Activated T-helper 1 cell treated with anti-CD3 and anti-CD28 coated beads, Interleukin-12 subunit alpha, Interleukin-12 subunit beta, Interleukin-2, Interleukin-4 antibody, amounts not matched to agents 30 ng/mL and 10 ng/mL and 1 ng/mL, durations not matched to agents 14 hours and 24 hours and 36 hours (primary cell): ENCODE measurements at places on chromosomes 1 and 21.

- no peak overlapping the region for H3K27ac ChIP-seq
- no peaks in the 10 kb centered on the region for H3K4me1 ChIP-seq
- DNase-seq: no peak
- H3K4me3 ChIP-seq: no peak overlapping the region
Measured at GRCh38 chr21:40685141-40685540, 161.8 kb downstream of the DSCAM start.

- no peaks in the 10 kb centered on the region for H3K36me3 ChIP-seq
- no peaks in the 10 kb centered on the region for H3K27me3 ChIP-seq
- no peak overlapping the region for H3K4me3 ChIP-seq
- H3K4me1 ChIP-seq: no peaks in the 10 kb centered on the region
Measured at GRCh38 chr1:188224263-188224662, 1395.5 kb downstream of the PLA2G4A start.

GRCh38 chr1:58773406-58773840, 10.4 kb downstream of the JUN start:
- H3K4me1 ChIP-seq: peaks cover 13% of the 10 kb centered on the region
- peaks cover under 1% of the 10 kb centered on the region for H3K27me3 ChIP-seq
- no peak overlapping the region for H3K4me3 ChIP-seq
- peaks cover 2% of the 10 kb centered on the region for H3K36me3 ChIP-seq

DNA sequence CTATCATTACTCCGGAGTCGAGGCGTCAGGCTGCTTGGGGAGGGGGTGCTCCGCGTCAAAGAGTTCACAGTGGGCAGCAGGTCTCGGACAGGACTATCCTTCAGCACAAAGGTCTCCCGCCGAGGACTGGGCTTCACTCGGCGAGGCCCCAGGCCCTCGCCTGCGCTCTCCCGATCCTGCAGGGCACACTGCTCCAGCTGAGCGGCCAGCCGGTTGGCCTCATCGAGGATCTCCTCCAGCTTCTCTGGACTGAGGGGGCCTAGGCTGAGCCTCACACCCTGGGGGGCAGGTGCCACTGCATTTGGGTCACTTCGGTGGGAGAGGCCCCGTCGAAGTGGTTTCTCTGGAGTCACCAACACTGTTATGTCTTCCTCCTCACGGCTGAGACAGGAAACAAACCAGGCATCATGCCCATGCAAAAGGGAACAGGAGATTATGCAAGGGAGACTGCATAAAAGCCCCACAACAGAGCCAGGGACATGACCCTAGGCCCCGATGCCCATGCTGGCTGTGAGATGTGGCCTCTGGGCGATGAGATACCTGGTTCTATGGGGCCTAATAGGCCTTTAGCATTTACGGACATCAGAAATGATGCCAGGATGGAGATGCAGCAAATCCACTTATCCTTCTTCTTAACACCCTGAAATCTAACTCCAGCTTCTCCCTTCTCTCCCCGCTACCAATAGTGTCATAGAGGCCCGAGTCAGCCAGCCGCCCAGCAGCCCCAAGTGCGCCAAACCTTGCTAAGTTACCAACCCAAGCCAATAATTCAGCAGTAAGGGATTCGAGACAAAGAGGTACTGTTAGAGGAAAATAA, 1.1 kb downstream of the PSRC1 start:
- H3K27me3 ChIP-seq: no peaks in the 10 kb centered on the region
- H3K27ac ChIP-seq: peak overlapping the region; percentile 38
- H3K4me3 ChIP-seq: peak overlapping the region; percentile 97
- no peak for DNase-seq

- peaks cover 64% of the 10 kb centered on the region for H3K4me1 ChIP-seq
- H3K27me3 ChIP-seq: no peaks in the 10 kb centered on the region
- H3K4me3 ChIP-seq: peak overlapping the region; percentile 91
- H3K36me3 ChIP-seq: peaks cover 48% of the 10 kb centered on the region
Measured at GRCh38 chr1:159010391-159010790, 684 bp downstream of the IFI16 start.

DNA sequence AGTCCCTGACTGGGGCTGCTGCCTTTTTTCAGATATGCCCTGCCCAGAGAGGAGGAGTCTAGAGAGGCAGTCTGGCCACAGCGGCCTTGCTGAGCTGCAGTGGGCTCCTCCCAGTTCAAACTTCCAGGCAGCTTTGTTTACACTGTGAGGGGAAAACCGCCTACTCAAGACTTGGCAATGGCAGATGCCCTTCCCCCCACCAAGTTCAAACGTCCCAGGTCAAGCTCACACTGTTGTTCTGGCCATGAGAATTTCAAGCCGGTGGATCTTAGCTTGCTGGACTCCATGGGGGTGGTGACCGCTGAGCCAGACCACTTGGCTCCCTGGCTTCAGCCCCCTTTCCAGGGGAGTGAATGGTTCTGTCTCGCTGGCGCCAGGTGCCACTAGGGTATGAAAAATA, 18.3 kb upstream of the C1orf53 start:
- H3K27ac ChIP-seq: no peak overlapping the region
- H3K36me3 ChIP-seq: no peaks in the 10 kb centered on the region
- DNase-seq: no peak
- no peaks in the 10 kb centered on the region for H3K4me1 ChIP-seq
- H3K27me3 ChIP-seq: peaks cover 14% of the 10 kb centered on the region
- H3K4me3 ChIP-seq: no peak overlapping the region

GRCh38 chr21:45472445-45473365, 67.7 kb downstream of the COL18A1 start:
- H3K27ac ChIP-seq: no peak overlapping the region
- no peaks in the 10 kb centered on the region for H3K27me3 ChIP-seq
- H3K4me3 ChIP-seq: no peak overlapping the region
- DNase-seq: no peak
- H3K36me3 ChIP-seq: no peaks in the 10 kb centered on the region

- H3K27me3 ChIP-seq: no peaks in the 10 kb centered on the region
- H3K27ac ChIP-seq: no peak overlapping the region
- H3K4me3 ChIP-seq: no peak overlapping the region
Measured at GRCh38 chr1:77639056-77639455, 43.4 kb downstream of the ZZZ3 start.

DNA sequence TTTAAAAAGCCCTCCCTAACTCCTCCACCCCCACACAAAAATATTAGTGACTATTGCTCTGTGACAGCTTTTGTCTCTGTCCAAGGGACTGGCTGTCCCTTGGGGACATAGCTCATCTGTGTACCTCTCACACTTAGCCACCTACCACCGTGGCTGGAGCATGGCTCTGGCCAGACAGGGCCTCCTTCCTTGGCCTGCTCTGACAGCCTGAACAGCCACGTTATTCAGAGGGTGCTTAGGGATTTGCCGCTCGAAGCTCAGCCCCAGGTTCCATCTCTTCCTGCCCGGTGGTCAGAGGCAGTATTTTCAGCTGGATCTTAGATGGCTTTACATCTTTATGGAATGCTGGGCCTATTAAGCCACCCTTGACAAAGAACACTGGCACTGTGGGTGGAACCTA, 6.1 kb upstream of the CELSR2 start:
- no peaks in the 10 kb centered on the region for H3K4me1 ChIP-seq
- no peak overlapping the region for H3K4me3 ChIP-seq
- no peak for DNase-seq
- no peak overlapping the region for H3K27ac ChIP-seq
- H3K27me3 ChIP-seq: peaks cover 4% of the 10 kb centered on the region

DNA sequence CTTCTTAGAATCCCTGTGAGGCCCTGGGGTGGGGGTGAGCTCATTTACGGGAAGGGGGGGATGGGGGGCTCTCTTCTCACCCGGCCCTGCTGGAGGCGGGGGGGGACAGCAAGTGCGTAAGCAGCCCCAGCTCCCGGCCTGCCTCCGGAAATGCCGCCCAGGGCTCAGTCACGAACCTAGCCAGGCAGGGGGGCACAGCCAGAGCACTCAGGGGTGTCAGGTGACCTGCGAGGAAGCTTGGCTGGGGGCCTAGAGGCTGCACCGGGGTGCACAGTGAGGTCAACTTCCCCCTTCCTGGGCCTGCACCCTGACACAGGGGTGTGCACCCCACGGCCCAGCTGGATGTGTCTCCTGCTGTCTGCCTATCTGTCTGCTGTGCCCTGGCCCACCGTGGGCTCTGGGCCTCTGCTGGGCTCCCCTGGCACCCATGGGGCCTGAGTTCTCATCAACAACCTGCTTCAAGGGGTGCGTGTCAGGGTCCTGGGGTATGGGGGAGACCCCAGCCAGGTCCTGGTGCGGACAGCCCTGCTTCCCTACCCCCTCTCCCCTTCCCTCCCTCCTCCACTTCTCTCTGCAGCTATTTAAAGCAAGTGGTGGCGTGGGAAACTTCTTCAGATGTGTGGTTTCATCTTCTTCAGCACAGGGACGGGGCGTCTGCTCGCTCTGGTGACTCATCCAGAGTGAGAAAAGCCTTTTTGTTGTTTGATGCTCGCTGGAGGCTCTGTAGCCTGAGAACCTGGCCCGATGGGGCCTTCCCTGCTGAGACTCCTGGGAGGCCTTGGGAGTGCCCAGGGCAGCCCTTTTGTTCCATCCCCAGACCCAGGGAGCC, 92.5 kb upstream of the RUNX3 start:
- H3K36me3 ChIP-seq: no peaks in the 10 kb centered on the region
- no peaks in the 10 kb centered on the region for H3K27me3 ChIP-seq
- H3K4me1 ChIP-seq: peaks cover 93% of the 10 kb centered on the region
- H3K4me3 ChIP-seq: peak overlapping the region; percentile 74

- DNase-seq: no peak
- H3K4me1 ChIP-seq: no peaks in the 10 kb centered on the region
- no peaks in the 10 kb centered on the region for H3K27me3 ChIP-seq
- no peak overlapping the region for H3K27ac ChIP-seq
Measured at GRCh38 chr1:118504221-118504644, 319.2 kb upstream of the SPAG17 start.

DNA sequence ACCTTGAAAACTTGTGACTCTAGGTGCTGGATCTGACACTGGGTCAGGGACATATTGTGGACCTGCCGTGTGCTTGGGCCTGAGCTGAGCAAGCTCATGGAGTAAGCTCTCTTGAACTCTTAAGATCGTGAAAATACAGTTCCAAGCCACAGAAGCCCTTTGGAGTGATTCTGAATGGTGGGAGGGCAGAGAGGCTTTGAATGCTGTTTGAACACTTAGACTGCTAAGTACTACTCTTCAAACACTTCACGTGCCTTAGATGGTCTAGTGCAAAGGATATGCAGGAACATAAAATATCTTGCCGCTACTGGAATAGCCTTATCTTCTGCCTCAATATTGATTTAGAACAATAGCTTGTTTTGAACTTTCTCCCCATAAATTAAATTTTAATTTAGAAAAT, 21.6 kb downstream of the ROR1 start:
- DNase-seq: no peak
- H3K4me1 ChIP-seq: no peaks in the 10 kb centered on the region
- no peaks in the 10 kb centered on the region for H3K36me3 ChIP-seq
- no peak overlapping the region for H3K4me3 ChIP-seq

DNA sequence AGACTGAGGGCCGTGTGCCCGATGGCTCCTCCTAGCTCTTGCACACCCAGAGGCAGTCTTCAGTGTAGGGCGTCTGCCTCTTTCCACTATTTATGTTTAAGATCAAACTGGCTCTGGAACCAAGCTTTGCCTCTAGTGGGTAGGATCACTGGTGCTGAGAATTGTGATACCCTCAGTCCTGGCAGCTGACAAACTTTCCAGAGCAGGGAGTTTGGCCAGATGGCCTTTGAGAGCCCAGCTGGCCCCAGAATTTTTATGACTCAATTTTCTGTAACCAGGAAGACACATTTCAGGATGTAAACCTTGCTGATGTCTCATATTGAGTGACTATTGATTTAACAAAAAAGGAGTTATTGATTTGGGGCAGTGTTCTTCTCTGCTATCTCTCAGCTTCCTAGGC, 6.7 kb downstream of the COQ8A start:
- no peak overlapping the region for H3K4me3 ChIP-seq
- H3K36me3 ChIP-seq: no peaks in the 10 kb centered on the region

GRCh38 chr1:165645654-165646366, 14.8 kb downstream of the MGST3 start:
- H3K27ac ChIP-seq: no peak overlapping the region
- H3K4me3 ChIP-seq: no peak overlapping the region
- H3K4me1 ChIP-seq: peaks cover 15% of the 10 kb centered on the region
- no peak for DNase-seq

- peaks cover 2% of the 10 kb centered on the region for H3K27me3 ChIP-seq
- H3K36me3 ChIP-seq: peaks cover 13% of the 10 kb centered on the region
- DNase-seq: no peak
- peak overlapping the region; percentile 84 for H3K27ac ChIP-seq
Measured at GRCh38 chr1:52635321-52636089, 2.5 kb downstream of the SHISAL2A start.

- H3K4me1 ChIP-seq: peaks cover 43% of the 10 kb centered on the region
- peak overlapping the region; percentile 79 for H3K4me3 ChIP-seq
- peak; percentile 48 for DNase-seq
- no peaks in the 10 kb centered on the region for H3K27me3 ChIP-seq
- no peaks in the 10 kb centered on the region for H3K36me3 ChIP-seq
Measured at GRCh38 chr21:42684109-42684916, 30.9 kb downstream of the PDE9A start.

- H3K27ac ChIP-seq: no peak overlapping the region
- H3K36me3 ChIP-seq: peaks cover 9% of the 10 kb centered on the region
- no peak for DNase-seq
- peaks cover 36% of the 10 kb centered on the region for H3K4me1 ChIP-seq
- no peak overlapping the region for H3K4me3 ChIP-seq
Measured at GRCh38 chr1:26822737-26823395, 3.6 kb upstream of the ZDHHC18 start.

DNA sequence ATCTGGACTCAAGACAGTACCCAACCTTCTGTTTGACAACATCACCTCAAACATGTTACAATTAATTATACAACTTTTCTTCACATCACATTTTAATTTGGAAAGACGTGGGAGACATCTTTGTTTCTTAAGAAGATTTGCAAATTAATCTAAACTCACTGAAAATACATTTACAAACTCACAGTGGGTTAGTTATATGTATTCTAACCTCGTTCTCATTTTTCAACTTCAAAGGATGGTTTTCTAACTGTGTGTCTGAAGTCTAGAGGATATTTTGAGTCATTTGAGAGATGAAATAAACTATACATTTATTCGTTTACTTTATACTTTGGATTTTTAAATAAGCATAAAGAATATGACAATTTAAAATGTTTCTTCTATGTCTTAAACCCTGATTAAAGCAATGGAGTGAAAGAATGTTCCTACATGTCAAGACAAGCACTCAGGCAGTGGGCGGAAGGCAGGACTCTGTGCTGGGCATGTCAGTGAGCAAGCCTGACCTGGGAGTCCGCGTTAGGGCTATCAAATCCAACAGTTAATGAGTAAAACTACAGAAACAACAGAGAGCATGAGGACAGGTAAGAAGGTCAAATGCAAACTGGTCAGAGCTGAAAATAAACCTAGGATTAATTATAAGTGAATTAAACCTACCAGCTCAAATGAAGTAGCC, 76.5 kb upstream of the CTTNBP2NL start:
- no peaks in the 10 kb centered on the region for H3K36me3 ChIP-seq
- H3K27ac ChIP-seq: no peak overlapping the region
- no peak for DNase-seq
- no peak overlapping the region for H3K4me3 ChIP-seq

GRCh38 chr21:15826908-15827601, 97.3 kb downstream of the USP25 start:
- no peak for DNase-seq
- H3K4me3 ChIP-seq: no peak overlapping the region
- H3K36me3 ChIP-seq: peaks cover 17% of the 10 kb centered on the region
- no peaks in the 10 kb centered on the region for H3K27me3 ChIP-seq

GRCh38 chr1:169595764-169596711, 9.8 kb upstream of the F5 start:
- no peak overlapping the region for H3K27ac ChIP-seq
- peaks cover 1% of the 10 kb centered on the region for H3K36me3 ChIP-seq
- H3K4me3 ChIP-seq: no peak overlapping the region
- DNase-seq: no peak
- peaks cover 59% of the 10 kb centered on the region for H3K4me1 ChIP-seq
